ENCODE measurements at places on chromosomes 3 and 15. TPM values are rescaled to one million over a fixed set of nuclear protein-coding genes. Genes with fewer than 3 reads are reported as not detected.

GRCh38 chr3:185693985-185694653 lies 108.0 kb downstream of the SENP2 start:
- DNase-seq, result no peak

DNA sequence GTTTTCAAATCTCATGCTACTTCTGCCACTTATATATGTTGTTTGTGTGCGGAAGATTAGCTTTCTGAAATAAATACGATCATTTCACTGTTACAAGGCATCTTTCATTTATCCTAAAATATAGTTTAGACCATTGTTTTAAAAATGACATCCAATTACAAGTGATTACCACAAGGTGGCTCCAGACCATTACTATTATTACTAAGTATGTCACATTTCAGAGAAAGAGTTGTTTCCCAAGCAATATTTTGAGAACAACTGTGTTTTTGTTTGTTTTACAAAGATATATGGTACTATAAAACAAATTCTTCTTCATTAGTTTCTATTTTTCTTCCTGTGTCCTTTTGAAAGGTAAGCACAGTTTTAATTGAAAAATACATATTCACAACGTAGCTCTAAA lies 136.0 kb upstream of the RAP2B start:
- DNase-seq, result no peak

Gene SLC28A2
- total RNA-seq, result not detected

DNA sequence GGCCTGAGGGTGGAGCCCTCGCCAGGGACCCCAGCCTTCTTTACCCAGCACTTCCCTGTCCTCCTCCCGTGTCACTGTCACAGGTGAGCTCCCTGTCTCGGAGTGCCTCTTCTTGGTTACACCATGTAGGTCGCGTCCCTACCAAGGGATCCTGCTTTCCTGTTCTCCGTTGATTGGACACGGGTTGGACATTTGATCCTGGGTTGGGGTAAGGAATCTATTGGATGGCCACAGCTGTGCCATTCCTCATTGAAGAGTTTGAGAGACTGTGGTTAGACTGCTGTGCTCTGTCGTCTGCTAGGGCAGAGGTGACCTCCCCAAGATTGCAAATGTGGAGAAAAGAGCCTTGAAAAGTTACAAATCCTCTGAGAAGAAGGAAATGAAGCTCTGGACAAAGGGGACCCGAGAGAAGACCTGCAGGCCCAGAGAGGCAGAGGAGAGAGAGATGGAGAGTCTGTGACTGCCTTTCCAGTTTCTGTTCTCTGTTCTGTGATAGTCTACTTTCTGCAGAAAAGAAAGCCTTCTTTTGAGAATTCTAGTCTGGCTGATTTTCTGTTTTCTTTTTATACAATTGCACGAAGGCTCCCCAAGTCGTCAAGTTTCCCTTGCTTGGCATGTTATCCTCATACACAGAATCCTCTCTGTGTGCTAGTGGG lies 325.7 kb upstream of the RGMA start:
- no peak for DNase-seq

Gene SAMMSON
- total RNA-seq, result not detected

- no peak for DNase-seq
These were observed 15.1 kb downstream of the HRG start for GRCh38 chr3:186680869-186681268.

Gene SRGAP3
- total RNA-seq, result 197 TPM

GRCh38 chr3:134054231-134054630 lies 24.5 kb upstream of the SLCO2A1 start:
- DNase-seq, result no peak

DNA sequence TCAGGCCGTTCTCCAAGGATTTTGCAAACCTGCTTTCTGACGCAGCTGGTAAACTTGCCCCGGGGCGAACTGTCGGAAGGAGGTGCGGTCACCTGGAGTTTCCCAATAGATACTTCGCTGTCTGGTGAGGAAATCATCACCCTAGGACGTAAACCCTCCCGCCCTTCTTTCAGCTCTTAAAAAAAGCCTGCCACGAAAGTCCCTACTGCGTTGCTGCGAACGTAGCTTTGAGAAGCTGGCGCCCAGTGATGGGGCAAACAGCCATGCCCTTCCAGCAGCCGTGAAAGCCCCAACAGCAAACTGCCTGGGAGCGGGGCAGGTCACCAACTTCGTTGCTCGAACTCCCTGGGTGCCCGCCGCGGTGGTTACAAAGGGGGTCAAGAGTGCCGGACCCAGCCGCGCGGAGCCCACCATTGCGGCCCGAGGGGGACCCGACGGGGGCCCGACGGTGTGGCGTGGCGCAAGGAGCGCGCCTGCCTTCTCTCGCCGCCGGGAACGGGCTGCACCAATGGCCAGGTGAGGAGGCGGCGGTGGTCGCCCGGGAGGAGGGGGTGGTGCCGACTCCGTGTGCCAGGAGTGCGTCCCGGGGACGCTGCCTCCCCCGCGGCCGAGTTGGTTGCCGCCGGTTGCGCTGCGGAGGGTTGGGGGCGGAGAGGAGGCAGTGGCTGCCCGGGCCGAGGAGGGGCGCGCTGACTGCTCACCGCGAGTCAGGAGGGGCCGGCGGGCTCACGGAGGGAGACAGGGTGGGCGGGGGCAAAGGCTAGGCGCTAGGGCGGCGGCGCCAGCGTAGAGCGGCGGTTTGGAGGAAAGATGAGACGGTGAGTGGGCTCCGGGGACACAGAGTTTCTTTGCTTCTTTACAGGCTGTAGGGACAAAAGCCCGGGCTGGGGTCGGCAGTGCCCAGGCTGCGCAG lies at the start of gene PHLDB2:
Gene PHLDB2, plus strand, starts transcription at position 205 of the 913 bp plus-strand sequence. CDS start 24,813 bp downstream, outside the sequence.
- DNase-seq, result peak; percentile 93

- no peak for DNase-seq
These were observed 49.6 kb upstream of the ICE2 start for GRCh38 chr15:60528530-60528929.

DNA sequence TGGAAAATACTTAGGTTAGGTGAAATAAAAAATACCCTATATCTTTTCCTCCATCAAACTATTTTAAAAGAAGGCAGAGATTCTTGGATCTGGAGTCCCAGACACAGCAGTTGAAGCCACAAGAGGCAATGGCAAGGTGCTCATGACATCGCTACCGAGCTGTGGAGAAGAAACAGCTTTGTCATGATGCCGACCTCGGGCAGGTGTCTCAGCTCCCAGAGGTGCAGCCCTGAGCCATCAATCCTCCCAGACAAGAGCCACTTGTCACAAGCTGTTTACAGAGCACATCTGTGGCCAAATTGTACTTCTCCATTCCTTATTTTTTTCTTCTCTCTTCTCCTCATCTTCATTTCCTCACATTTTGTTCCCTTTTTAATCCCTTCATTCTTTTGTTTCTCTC lies 50.8 kb downstream of the GPR176 start:
- DNase-seq, result peak; percentile 38

Gene CCR1
- total RNA-seq, result not detected

Gene RETNLB
- not detected for total RNA-seq

DNA sequence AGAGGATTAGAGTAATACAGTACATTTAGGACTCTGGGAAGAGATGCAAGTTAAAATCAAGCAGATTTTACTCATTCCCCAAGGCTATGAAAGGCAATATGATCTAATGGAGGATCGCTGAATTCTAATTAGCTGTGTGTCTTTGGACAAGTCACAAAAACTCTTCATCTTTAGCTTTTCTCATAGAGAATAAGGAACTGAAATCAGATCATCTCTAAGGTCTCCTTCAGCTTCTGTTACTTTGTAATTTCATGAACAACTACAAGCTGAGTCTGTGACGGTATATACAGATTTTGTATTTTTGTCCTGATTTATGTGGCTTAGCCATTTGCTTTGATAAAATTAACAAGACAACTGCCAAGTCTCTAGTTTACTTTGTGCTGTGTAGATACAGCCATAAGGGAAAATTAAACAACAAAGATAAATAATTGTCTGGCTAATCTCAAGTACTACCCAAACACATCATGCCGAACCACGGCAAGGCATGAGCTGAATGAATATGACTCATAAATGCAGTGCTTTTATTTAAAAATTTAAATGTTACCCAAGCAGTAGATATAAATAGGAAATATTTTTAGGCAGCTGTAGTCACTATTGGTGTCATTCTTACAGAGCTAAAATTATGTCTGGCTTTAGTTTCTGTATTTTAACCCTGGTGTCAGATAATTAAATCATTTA lies 81.5 kb downstream of the GAP43 start:
- DNase-seq, result no peak

- no peak for DNase-seq
These were observed 295.4 kb upstream of the NR2F2 start for GRCh38 chr15:96035091-96035490.

Gene TM4SF18
- total RNA-seq, result not detected

Gene XYLB
- total RNA-seq, result 2.6 TPM

DNA sequence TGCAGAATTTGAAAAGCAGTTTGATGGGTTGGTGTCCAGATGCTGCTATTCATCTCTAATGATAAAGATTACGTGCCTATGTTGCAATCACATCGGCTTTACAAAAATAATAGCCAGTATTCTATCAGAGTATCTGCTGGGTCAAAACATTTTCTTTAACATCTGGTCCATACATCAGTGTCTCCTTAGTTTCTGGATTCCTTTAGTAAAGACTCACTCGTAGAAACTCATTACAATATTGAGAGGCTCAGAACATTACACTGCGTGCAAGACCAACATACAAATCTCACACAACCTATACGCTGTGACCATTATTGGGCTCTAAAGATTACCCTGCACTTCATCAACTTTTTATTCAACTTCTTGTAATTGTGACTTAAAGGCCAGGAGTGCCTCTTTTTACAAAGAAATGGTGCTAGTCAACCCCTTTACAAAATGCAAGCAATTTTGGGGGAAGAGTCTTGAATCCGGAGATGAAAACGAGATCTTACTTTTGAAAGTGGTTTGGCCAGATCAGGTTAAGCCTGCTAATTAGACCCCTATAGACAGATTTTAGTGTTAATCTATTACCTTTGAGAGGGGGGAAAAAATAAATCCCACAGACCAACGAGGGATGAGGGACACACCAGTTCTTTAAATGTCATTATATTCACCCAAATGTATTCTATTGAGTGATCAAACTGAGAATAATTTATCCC lies 2.9 kb downstream of the TRA2B start:
- no peak for DNase-seq

GRCh38 chr3:107542665-107543064 lies 19.9 kb downstream of the BBX start:
- DNase-seq, result no peak

DNA sequence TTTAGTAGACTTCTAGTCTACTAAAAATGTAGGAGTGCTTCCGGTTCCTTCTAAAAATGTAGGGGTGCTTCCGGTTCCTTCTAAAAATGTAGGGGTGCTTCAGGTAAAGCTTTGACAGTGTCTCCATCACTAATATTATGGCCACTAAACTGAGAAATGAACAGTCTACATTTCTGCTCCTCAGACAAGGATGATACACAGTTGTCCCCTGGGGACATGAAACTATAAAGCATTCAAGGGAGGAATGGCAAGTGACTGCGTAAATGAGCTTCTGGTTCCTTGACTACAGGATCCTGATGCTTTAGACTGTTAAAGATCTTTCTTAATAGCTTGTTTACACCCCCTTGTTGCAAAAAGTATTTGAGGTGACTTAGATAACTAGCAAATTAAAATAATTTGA lies 53.9 kb upstream of the SLC9A9 start:
- DNase-seq, result no peak

DNA sequence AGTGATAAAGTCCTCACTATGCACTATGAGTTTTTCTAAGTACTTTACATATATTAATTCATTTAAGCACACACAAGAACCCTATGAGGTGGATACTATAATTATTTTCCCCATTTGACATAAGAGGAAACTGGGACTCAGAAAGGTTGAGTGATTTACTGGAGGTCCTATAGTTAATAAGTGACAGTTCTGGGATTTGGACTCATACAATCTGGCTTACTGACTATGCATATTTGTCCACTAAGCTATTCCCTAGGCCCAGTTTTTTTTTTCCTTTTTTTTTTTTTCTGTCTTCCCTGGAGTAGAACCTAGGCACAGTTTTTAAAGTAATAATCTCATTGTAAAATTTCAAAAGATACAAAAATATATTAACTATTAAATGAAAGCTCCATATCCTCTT lies 6.3 kb upstream of the RTP2 start:
- DNase-seq, result no peak

Gene CLCN2
- 17.8 TPM for total RNA-seq

Gene RBM15B
- total RNA-seq, result 52.5 TPM

DNA sequence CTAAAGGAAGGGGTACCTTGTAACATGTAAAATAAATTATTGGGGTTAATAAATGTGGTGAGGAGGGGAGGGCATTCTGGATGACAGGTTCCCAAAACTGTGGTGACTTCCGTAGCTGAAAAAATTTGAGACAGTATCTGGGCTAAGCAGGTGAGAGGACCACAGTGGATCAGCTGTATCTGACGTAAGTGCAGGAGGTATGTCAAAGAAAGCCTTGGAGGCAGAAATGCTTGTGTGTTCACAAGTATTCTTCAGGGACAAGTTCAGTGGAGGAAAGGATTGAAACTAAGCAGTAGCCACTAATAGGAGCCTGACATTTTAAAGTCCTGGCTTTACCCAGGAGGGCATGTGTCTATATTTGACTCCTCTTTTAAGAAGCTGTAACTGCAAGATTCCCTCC lies 52.0 kb downstream of the CD86 start:
- no peak for DNase-seq
